ENCODE measurements at places on chromosomes 2 and 18. TPM values are rescaled to one million over a fixed set of nuclear protein-coding genes. Genes with fewer than 3 reads are reported as not detected.

IHH gene
- total RNA-seq, result not detected

ITGA4 gene
- 5.6 TPM for total RNA-seq

IL1RN gene
- not detected for total RNA-seq

PLEK gene
- under 0.01 TPM for total RNA-seq

PSMD1 gene
- total RNA-seq, result 160 TPM
